ENCODE measurements at places on chromosomes 2 and 18. TPM values are rescaled to one million over a fixed set of nuclear protein-coding genes. Genes with fewer than 3 reads are reported as not detected.

SERPINB11 gene
- not detected for total RNA-seq

GRCh38 chr2:194182888-194183287, 1474.1 kb upstream of the SLC39A10 start:
- DNase-seq, result no peak

DNA sequence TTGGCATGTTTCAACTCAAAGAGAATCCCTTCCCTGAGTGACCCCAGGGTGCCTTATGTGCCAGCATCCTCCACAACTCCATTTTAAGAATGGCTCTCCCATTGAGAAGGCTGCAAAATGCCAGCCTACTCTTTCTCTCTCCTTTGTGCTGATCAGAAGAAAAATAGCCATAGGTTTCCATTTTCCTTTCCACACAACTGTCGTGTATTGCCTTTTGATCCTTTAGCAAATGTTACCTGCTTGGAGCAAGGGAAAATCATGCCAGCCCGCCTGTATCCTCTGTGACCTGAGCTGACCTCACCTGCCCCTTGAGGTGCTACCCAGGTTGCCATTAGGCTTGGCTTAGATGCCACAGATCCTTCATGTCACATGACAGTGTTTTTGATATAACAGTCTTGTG, 38.8 kb downstream of the DPYSL5 start:
- DNase-seq, result no peak

DNA sequence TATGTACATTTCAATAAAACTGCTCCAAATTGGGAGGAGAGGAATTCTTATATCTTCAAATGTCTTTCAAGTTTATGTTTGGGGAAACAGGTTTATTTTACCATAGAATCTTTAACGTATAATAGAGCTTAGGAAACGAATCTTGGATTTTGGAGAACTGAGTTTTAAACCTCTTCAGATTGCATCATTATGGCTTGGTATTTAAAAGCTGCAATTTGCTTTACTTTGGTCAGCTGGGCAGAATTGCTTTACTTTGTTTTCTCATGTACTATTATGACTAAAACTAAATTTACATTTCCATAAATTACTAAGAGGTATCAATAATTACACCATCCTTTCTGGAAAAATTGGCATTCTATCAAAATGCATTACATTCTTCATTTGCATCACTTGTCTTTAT, 54.6 kb downstream of the BAZ2B start:
- no peak for DNase-seq

DNA sequence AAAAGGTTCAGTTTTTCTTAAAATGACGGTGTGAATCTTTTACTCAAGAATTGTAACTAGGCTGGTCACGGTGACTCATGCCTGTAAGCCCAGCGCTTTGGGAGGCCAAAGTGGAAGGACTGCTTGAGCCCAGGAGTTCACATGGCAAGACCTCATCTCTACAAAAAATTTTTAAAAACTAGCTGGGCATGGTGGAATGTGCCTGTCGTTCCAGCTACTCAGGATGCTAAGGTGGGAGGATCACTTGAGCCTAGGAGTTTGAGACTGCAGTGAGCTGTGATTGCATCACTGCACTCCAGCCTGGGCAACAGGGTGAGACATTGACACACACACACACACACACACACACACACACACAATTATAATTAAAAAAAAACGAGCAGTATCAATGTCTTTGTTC, 369.8 kb downstream of the DPP10 start:
- no peak for DNase-seq

PPP3R1 gene
- 64.0 TPM for total RNA-seq

ACMSD gene
- not detected for total RNA-seq

DNA sequence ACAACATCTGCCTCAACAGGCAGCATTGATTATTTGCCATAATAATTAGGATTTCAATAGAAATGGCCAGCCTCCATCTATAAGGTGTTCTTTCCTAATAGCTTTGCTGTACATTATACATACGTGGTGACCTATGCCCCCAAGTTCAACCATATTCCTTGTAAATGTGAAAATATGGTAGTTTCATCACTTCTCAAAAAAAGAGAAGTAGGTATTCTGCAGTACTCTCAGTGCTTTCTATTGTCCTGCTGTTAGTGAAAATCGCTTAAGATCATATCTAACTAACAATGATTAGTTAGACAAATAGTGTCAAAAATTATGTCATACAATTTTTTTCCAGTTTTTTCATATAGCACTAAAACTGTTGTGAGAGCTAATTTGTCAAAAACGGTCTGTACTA, 79.6 kb downstream of the SLC4A10 start:
- no peak for DNase-seq

ABCG5 gene
- not detected for total RNA-seq

DNA sequence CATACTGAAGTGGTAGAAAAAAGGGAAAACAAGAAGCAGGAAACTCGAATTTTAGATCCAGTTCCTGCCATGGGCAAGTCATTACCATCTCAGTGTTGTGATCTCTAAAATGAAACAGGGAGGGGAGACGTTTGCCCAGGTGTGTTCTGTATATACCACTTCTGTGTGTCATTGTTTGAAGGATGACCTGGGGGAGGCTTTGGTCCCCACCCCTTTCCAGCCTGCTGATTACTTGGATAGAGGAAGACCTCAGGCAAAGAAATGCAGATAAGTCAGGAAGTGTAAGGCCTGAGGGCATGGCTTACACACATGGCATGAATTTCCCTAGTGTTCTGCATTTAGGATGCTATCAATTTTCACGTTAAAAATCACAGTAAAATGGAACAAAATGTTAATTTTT, 205.2 kb upstream of the CXCR4 start:
- DNase-seq, result no peak

DNA sequence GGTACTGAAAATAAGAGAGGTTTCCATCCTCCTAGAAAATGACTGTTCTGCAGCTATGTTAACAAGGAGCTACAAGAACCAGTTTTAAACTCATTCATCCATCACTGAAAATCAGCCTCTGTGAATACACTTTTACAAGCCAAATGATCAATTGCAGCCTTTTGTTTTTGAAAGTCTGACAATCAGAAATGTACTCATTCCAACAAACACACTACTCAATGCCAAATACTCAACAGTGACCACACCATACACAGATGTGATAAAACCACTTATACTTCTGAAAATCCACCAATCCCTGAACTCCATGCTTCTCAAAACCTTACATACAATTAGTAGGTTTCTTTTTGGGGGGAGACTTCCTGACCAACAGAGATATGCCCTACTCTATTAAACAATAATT, 663.9 kb upstream of the CHAC2 start:
- DNase-seq, result no peak

NLRC4 gene
- 3.1 TPM for total RNA-seq

GRCh38 chr18:75896865-75897264, 469.4 kb upstream of the SMIM21 start:
- no peak for DNase-seq

UGT1A10 gene
- not detected for total RNA-seq

NYAP2 gene
- total RNA-seq, result 0.22 TPM

DNA sequence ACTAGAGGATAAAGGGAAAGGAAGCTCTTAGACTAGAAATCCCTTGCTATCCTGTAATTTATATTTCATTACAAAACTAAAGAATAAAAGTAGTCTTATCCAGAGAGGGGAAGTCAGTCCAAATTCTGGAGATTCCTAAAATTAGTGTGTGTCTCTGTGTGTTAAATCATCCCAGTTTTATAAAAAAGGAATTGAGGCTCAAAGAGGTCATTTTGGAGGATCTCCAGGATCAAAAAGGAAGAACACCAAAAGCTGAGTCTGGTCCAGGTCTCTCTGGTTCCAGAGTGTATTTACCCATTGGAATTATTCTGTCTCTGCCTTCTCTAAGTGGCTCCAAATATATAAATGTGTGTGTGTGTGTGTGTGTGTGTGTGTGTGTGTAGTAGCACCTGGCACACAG, 166.7 kb downstream of the NRXN1 start:
- no peak for DNase-seq

GRCh38 chr18:37869051-37869450, 303.5 kb upstream of the CELF4 start:
- no peak for DNase-seq

DNA sequence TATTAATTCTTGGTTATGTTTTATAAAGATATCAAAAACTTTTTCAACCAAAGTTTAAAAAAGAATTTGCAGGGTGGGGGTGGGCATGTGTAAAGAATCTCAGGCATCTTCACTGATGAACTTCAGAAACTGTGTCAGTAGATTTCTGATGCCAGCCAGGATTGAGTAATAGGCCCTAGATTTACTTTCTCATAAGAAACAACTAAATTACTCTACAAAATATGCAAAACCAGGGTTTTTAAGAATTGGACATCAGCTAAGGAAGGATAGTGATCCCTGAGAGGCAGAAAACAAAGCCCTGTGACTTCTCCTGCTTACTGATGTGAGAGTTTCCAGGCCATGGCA, 11.9 kb upstream of the IL1R1 start:
- no peak for DNase-seq

DNA sequence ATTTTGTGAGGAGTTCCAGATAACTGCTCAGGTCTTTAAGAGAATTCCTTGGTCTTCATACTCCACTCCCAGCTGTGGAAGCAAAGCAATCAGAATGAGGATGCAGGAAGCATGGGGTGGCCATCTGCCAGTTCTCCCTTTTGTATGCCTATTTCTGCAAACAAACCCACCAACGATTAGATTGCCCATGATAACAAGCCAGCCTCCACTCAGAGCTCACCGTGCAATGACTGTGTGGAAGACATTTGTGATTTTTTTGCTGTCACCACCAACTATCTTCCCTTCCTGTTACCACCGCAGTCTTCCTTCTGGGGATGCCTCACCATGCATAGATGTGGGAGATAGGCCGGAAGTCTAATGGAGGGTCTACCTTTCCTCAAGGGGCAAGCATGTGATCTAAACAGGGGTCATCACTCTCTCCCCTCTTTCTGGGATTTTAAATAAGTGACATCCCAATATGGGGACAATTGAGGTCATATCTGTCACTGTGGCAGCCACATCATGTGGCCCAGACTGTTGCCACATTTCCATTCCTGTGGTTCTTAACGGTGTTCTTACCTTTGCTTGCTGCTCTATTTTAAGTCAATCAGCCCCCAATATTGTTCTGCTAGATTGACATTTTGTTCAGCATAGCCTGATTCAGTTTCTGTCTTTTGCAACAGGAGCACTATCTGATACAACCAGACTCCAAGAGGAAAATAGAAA, 4.4 kb downstream of the AFF3 start:
- DNase-seq, result no peak

DNA sequence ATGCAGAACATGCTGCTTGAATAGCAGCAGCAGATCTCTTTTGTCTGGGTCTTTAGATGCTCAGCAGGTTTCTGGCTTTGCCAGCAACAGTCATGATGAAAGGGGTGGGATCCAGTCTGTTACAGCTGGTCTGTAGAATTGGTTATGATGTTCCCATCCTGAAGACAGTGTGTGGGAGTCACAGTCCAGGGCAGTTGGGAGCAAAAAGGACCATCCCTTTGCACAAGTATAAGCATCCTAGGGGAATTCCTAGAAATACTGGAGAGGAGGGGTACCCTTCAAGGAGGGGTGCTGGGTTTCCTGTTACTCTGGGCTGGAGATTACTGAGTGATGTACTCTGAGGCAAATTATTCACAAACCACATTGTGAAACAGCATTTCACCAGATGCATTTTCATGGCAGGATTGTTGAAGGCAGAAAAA, 119.9 kb upstream of the RND3 start:
- DNase-seq, result no peak

DNA sequence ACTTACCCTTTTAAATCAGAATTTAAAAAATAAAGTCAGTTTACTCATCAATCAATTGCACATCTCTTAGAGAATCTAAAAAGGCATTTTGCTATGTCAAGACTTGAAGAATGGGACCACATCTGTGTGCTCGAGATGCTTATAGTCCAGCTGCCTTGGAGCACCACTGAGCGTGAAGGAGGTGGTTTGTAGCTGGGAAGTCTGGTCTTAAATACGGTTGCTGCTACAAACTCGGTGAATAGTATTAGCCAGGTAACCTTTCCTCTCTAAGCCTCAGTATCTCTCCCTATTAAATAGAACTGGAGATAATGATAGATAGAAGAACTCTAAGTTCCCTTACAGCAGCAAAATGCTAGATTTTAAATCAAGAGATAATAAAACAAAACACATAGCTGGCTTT, 289.7 kb downstream of the TRIB2 start:
- DNase-seq, result no peak

DNA sequence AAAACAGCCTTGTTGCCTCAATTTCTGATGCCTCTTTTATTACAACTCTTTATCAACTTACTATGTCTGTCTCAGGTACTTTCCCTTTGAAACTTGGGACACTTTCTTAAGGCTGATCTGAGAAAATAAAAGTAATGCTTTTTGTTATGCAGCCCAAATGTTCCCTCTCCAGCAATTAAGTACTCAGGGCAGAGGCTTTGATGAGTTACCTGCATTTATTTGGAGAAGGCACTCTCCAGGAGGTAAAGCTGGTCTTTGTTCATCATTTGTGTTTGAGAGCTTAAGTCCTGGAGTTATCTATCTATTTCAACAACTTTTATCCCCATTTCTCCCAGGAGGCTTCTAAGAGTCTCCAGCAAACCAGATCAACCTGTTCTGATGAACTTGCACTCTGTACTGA, 259.2 kb downstream of the ASXL3 start:
- DNase-seq, result no peak

DNA sequence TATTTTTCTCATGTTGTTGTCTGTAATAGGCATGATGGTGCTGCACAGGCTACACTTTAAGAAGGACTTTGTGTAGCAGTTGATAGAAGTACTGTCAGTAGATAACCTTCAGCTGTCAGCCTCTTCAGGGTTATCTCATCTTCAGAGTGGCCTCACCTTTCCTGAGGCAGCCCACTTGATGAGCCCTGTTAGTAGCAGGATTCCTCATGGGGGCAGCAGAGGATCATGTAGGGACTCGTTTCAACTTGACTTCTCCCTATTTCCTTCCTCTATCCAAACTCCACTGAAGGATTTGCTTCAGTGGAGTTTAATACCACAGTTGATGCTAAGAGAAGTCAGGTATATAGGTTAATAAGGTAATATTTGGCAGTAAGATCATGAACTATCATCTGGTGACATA, 530.3 kb upstream of the FSIP2 start:
- DNase-seq, result no peak

DNA sequence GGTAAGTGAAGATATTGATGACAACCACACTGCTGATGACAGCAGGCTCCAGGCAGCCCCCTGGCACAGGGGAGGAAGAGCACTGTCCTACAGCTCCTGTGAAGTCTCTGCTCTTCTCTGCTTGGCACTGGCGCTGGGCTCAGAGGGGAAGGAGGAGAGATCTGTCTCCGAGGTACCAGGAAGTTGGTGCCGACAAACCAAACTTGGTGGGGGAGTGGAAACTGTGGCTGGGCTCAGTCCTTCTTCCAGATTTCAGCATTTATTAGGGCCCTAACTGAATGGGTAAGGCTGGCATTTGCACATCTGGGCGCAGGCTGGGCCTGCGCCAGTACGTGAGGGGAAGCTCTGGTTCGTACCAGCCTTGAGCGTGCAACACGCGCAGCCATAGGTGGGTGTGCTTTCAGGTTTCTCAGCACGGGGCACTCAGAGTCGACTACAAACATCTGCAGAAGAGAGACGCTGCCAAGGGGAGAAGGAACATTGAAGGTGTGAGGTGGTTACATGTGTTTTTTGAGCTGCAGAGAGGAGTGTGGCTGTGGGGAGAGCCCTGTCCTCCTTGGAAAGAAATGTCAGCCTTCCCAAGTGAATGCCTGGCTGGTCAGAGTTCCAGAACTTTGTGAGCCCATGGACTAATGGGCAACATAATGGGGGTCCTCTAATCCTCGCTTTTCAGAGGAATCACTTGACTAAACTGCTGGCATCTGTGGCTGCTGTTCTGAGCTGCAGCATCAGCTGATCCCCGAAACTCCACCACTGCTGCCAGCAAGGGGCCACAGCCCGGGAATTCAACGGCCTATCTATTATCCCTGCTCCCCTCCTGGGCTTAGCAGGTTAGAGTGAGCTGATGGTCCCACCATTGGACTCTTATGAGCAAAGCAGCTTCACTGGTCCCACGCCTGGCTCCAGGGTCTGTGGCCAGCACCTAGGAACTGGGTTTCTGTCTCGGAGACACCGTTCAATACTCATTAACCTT, 55.2 kb upstream of the SEMA4C start:
- no peak for DNase-seq

POTEF gene
- 2.0 TPM for total RNA-seq

Measured in sciatic nerve (tissue), 2 donors.